Activated CD8-positive, alpha-beta T cell treated with anti-CD3 and anti-CD28 coated beads for 36 hours (primary cell): ENCODE measurements at places on chromosomes 12 and 14. TPM values are rescaled to one million over a fixed set of nuclear protein-coding genes. Genes with fewer than 3 reads are reported as not detected.

KRT6C gene
- not detected for total RNA-seq

GRCh38 chr12:60162988-60163720 lies 567.3 kb downstream of the SLC16A7 start:
- H3K4me3 ChIP-seq: no peak overlapping the region
- DNase-seq: no peak
- no peak overlapping the region for H3K27ac ChIP-seq
- H3K27me3 ChIP-seq: no peaks in the 10 kb centered on the region
- H3K4me1 ChIP-seq: no peaks in the 10 kb centered on the region

DNA sequence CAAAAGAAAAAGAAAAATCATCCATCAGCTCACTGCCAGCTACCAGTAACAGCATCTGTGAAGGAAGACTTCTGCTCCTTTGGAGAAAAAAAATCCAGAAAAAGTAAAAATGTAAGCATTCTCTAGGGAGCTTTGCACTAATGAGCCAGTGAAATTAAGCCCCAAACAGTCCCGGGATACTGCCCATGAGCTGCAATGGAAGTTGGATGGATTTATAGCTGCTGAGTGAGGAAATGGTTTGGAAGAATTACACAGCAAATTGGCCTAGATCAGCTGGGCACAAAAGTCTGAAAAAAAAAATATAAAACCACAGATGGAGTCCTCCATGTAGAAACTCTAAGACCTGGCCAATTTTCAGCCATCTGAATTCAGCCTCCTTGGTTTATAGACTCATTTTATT lies 462.9 kb upstream of the USP15 start:
- no peak for DNase-seq
- no peak overlapping the region for H3K27ac ChIP-seq

GRCh38 chr14:104933746-104934733 lies 9.4 kb downstream of the PLD4 start:
- H3K4me1 ChIP-seq: no peaks in the 10 kb centered on the region
- no peak for DNase-seq
- no peaks in the 10 kb centered on the region for H3K36me3 ChIP-seq
- no peak overlapping the region for H3K27ac ChIP-seq
- peak overlapping the region; percentile 20 for H3K4me3 ChIP-seq
- H3K27me3 ChIP-seq: peaks cover 11% of the 10 kb centered on the region

P2RX2 gene
- not detected for total RNA-seq
